ENCODE measurements at places on chromosomes 3 and 15. TPM values are rescaled to one million over a fixed set of nuclear protein-coding genes. Genes with fewer than 3 reads are reported as not detected.

The SLC22A14 gene
- not detected for total RNA-seq

DNA sequence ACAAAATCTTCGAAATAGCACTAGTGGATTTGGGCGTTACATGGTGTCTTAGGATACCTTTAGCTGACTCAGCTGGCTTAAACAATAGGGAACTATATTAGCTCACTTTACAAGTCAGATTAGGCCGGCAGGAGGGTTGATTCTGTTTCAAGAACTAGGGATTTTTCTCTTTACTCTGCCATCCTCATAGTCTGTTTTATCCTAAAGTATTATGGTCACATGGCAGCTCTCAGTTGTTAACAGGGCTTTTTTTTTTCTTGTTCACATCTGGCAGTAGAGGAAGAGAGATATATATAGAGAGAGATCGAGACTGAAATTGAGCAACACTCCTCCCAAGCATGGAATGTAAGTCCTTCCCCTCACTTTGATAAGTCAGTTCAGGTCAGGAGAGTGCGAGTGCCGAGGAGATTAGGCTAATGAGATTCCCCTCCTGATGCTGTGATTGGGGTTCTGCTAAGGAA, 32.9 kb downstream of the CHP1 start:
- no peak for DNase-seq

The MUC4 gene
- total RNA-seq: not detected

- no peak for DNase-seq
Measured at GRCh38 chr3:144221761-144222160, 250.1 kb downstream of the DIPK2A start.

DNA sequence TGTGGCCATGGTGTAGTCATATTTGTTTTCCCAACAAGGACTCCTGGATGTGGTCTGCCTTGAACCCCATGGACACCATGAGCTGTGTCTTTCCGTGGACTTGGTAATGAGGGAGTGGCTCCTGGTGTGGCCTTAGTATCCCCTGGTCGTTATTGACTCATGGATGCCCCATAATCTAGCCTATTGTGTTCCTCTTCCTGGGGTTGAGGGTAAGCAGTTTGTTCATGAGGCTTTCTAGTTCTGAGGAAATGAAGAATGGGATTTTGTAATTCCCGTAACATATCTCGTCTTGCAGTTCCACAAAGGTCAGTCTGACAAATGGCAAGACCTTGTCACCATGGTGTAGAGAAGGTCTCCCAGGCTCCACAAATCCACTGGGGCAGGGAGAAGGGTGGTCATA, 22.6 kb downstream of the RAB7A start:
- DNase-seq: no peak

DNA sequence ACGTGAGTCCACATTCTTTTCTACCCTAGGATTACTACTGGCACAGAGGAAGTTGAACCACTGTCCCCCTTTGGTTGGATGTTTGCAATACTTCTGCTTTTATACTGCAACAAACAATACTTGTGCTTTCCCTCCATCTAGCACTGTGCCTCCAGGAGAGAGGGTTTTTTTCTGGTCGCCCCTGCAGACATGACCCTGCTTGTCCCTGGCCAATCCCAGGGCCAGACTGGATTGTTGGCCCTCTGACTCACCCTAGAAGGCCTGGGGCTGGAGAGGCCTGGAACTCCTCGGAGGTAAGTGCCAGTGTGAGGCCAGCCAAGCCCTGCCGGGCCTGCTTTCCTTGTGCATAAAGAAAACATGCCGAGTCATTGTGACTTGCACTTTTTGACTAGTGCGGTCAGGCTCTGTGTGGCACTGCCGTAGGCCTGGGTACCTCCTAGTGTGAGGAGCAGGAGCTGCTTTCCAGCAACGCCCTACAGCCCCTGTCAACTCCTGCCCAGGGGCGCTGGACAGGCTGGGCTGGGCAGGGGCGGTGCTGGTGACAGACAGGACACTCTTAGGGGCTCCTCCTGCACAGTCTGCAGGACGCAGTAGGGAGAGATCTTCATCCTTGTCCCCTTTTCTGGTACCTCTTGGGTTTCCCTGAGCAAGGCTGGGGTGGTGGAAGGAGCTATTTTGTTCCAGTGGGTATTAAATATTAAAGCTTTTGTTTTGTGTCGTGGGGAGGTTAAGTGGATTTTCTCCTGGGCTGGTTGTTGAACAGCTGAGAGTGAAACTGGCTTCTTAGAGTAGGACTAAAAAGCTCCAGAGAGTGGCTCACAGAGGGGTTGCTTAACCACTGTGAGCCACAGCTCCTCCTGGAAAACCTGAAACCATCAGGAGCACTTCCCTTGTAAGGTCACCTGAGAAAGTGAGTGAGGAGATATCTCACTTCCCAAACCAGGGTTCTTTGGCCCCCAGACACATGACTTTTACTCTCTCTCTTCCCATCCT, 14.4 kb upstream of the TKT start:
- peak; percentile 74 for DNase-seq

DNA sequence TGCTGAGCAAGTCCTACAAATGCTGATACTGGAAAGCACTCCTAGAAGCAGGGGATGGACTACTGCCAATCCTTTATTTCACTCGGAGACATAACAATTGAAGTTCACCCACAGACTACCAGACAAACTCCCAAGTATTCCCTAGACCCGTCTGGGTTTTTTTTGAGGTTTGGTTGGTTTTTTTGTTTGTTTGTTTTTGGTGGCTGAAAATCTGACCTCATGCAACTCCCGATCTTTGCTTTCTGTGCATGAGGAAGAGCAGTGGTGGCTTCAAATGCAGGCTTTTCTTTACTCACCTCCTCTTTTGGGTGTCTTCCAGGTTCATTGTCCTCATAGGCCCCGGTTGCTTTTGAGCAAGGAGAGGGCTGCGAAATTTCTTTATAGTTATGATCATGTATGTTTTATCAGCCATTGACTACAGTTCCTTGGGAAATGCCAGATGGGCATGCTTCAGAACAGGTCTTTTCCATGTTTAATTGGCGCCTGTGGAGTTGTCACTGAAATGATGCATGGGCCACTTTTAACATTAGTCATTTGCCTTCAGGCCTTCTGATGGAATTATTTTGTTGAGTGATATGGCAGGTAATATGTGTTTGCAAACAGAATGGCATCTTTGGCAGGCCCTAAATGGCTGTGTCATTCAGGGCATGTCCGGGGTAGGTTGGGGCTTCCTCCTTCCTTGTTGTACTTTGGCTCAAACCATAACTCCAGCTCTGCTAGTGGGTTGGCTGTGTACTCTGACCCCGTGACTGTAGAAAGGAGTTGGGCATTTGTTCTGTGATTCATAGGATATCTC, 81.3 kb upstream of the ZBED2 start:
- DNase-seq: no peak

GRCh38 chr3:98726084-98726483, 37.1 kb upstream of the ST3GAL6 start:
- DNase-seq: no peak

GRCh38 chr15:46080016-46080415, 445.2 kb downstream of the SQOR start:
- DNase-seq: no peak

- no peak for DNase-seq
Measured at GRCh38 chr15:79209116-79209515, 73.4 kb upstream of the ANKRD34C start.

- no peak for DNase-seq
Measured at GRCh38 chr15:56824175-56824574, 90.9 kb upstream of the ZNF280D start.

GRCh38 chr3:19030522-19030839, 117.8 kb upstream of the KCNH8 start:
- DNase-seq: no peak

Measured in adrenal gland (tissue), 19 donors.